HEK293T (cell line): ENCODE measurements at places on chromosomes 11 and 22.

GRCh38 chr11:7489376-7489775, 4.1 kb downstream of the OLFML1 start:
- DNase-seq: no peak

DNA sequence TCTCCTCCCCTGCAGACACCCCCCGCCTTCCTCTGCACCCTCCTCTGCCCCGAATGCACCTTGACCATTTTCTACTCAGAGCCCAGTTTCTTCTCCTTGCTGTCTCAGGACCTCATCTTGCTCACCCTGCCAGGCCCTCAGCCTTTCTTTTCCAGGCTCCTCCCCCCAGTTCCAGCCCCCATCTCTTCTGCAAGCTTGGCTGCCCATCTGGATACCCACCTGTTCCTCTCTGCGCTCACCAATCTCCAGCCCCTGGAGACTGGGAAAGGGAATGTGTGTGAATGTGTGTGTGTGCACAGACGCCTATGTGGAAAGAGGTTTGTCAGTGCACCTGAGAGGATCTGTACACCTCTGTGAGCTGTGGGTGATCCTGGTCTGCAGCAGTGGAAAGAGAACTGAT, 36.4 kb downstream of the SLC22A12 start:
- DNase-seq: no peak

DNA sequence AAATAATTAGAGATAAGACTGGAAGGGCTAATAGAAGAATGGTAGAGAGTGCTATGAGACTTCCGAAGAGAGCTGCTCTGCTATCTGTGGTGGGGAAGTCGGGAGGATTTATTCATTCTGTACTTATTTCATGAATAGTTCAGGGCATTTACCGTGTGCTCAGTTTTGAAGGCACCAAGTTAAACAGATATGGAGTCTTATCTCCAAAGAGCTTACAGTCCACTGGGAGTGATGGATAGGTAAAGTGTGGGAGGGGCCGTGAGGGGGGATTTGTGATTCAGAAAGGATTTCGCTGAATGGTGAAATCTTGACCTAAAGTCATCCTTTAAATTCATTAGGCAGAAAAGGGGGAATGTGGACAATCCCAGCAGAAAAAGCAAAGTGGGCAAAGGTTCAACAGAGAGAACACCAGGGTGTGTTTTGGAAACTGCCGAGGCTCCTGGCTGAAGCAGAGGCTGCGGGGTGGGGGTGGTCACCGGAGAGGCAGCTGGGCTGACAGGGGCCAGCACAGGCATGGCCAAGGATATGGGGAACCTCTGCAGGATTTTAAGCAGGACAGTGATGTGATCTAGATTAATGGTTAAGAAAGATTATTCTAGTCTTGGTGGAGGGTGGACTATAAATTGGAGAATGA, 91.2 kb downstream of the UBASH3B start:
- no peak for DNase-seq

DNA sequence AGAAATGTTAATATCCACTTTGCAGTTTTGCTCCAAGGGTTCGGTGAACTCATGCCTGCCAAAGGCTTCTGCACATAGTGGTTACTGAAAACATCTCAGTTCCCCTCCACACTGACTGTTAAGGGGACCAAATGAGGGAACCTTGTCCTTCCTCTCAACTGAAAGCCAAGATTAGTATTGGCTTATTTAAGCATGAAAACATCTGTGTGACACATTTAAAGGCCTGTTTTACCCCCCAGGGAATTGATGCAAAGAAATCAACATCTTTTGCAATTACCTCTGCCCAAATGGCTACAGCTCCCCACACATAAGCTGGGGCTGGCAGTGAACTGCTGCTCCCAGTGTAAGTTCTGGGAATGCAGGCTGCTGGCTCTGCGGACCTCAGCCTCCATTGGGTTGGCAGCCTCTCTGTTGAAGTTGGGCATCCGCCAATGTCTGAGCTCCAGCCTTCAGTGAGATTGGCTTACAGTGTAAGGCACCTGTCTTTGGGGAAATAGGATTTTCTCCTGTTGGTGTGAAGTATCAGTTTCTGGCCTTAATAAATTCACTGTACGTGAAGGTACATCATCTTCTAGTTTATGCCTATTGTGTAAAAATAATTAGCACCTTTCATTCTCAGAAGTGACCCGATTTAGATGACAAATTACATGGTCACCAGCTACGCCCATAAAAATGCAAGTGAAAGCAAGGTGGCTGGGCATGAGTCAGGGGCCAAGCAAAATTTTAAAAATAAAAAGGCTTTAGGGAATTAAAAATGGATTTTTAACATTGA, 213.4 kb upstream of the SYN3 start:
- DNase-seq: no peak

DNA sequence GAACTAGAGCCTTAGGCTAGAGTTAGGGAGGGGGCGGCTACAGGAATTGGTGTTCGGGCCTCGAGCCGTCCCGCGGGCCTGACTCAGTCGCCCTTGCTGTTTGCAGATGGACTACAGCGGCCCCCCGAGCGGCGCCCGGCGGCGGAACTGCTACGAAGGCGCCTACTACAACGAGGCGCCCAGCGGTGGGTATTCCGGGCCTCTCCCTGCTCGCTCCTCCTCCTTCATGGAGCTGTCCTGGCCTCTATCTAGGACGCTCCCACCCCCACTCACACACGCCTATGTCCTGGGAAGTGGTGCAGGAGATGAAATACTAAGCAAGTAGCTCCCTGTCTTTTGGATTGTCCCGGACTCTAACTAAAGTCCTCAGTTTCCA, 1.4 kb downstream of the MYOD1 start:
- DNase-seq: peak; percentile 47

DNA sequence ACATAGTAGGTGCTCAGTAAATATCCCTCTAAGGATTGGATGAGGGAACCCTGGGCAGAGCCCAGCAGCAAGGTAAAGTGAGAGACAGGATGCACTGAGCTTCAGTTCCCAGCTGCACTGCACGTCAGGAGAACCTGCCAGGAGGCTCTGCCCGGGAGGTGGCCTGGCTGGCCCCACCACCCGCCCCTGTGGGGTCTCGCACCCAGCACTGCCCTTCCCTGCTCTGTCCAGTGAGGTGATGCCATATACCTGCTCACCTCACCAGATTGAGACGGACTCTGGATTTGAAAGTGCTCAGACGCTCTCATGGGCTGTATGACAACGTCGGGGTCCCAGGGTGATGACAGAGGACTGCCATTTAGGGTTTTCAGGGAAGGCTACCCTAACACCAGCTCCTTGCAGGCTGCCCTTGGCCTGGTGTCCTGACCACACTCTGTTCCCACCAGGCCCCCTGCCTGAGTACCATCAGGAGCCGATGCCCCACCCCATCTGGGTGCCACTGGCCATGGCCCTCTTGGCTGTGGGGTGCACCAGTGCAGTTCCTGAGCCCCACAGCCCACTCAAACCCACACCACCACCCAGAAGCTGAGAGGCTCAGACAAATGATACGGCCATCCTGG, 61.7 kb upstream of the FGF3 start:
- no peak for DNase-seq

DNA sequence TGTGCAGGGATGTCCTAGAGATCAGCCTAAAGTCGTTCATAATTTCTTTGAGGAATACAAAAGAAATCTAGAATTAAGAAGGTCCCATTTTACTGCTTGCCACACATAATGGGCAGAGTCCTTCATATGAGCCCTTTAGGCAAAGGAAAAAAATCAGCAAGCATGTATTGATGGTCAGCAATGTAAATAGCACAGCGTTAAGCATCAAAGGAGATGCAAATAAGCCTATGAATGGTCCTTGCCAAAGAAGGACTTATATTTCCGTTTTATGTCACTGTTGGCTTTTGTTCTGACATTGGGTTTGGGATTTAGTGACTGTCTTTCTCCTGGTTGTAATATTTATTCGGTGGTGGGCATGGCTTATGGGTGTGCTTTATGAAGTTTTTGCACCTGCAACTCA, 69.8 kb downstream of the CD44 start:
- no peak for DNase-seq

GRCh38 chr11:112219476-112220232, 6.6 kb upstream of the PTS start:
- peak; percentile 70 for DNase-seq

DNA sequence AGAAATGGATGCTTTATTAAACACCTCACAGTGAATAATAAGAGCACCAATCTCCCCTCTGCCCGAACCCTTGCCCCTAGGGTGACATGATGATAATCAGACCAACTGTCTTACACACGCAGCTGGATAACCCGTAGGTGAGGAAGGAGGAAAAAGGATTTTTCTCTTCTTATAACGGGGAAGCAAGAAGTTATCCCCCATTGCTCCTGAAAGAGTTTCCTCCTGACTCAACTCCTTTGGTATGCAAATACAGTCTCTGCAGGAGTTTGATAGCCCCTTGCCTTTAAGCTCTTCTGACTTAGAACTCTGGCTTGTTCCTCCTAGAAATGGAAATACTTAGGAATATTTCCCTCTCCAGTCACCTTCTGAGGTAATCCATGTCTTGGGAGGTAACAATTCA, 455.8 kb downstream of the TMEM135 start:
- DNase-seq: no peak

DNA sequence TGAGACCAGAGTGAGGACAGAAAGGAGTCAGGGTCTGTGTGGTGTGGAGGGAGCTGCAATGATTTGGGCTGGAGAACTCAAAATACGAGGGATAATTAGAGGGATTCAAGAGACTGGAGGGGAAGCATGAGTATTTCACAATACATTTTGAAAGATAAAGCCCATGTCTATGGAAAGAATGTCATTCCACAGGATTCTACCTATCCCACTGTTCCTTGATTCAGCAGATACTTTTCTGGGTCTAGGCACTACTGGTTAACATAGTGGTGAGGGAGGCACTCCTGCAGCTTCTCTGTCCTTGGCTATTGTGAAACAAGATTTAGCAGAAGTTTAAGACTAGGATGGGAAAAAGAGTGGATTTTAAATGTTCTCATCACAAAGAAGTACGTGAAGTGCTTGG, 72.9 kb upstream of the RASSF10 start:
- DNase-seq: no peak

GRCh38 chr22:42313804-42314581, 43.5 kb upstream of the TCF20 start:
- DNase-seq: peak; percentile 50

- DNase-seq: no peak
These were observed 28.0 kb downstream of the ZC3H12C start for GRCh38 chr11:110121204-110121603.

DNA sequence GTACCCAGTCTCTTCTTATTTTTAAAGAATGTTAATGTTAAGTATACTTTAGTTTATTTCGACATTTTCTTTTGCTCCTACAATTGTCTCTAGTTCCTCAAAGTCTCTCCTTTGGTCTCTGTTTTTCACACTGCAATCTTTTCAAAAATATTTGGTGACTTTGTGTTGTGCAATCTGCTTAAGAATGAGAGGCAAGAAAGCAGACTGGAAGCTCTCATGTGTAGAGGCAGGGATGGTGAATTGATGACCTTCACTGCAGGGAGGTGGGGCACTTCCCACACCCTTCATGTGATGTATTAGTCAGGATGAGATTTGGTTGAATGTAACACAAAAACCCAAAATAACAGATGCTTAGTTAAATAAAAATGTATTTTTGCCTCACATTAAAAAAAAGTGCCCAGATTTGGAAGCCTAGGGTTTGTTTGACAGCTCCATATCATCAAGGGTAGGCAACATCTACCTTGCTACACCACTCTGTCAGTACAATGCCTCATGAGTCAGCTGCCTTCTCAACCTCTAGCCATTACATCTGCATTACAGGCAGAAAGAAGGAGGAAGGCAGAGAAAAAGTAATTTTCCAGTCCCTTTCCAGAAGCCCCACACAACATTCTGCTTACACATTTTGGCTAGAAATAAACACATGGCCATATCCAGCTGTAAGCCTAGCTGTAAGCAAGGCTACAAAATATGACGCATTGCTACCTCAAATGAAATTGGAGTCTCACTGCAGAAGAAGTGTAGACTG, 3.8 kb upstream of the MMP27 start:
- DNase-seq: no peak

GRCh38 chr22:37734964-37735451, 38.2 kb downstream of the TRIOBP start:
- peak; percentile 48 for DNase-seq

GRCh38 chr22:42958937-42959336, 56.0 kb downstream of the PACSIN2 start:
- no peak for DNase-seq

- DNase-seq: no peak
These were observed 3.7 kb downstream of the UPB1 start for GRCh38 chr22:24498824-24499223.

DNA sequence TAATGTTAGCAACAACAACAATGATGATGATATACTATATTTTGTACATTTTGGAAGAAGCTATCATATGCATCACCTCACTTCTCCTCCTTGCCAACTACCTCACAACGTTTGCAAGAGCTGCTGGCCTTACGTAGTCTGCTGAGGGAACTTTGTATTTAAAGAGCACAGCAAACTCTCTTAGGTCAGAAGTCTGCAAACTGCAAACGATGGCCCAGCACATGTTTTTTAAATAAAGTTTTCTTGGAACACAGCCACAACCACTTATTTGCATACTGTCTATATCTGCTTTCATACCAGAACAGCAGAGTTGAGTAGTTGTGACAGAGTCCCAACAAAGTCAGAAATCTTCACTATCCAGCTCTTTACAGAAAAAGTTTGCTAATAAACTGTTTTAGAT, 261.7 kb downstream of the TENM4 start:
- DNase-seq: no peak

- DNase-seq: no peak
These were observed 26.3 kb downstream of the TOLLIP start for GRCh38 chr11:1283091-1283511.

GRCh38 chr11:129814244-129815014, 1.2 kb upstream of the TMEM45B start:
- DNase-seq: no peak

DNA sequence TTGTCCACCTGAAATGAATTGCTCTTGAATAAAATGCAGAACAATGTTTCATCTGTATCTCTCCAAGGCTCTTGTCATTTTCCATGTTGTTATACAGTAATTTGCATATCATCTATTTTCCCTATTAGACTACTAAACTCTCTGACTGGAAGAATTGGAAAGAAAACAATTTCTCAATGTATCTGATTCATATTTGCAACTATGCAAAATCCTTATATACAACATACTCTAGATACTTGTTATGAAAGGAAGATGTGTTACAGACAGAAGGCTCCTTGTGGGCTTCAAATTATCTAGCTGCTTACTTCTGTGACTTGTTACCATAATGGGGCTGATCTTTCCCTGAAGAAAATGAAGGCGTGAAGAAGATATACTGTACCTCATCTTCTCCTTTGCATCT, 9.6 kb upstream of the SERGEF start:
- DNase-seq: no peak

- no peak for DNase-seq
These were observed 4.0 kb downstream of the PLEKHB1 start for GRCh38 chr11:73650400-73650799.

- DNase-seq: no peak
These were observed 60.2 kb downstream of the CDKN1C start for GRCh38 chr11:2825261-2825888.
